ENCODE measurements at places on chromosomes 4 and X.

DNA sequence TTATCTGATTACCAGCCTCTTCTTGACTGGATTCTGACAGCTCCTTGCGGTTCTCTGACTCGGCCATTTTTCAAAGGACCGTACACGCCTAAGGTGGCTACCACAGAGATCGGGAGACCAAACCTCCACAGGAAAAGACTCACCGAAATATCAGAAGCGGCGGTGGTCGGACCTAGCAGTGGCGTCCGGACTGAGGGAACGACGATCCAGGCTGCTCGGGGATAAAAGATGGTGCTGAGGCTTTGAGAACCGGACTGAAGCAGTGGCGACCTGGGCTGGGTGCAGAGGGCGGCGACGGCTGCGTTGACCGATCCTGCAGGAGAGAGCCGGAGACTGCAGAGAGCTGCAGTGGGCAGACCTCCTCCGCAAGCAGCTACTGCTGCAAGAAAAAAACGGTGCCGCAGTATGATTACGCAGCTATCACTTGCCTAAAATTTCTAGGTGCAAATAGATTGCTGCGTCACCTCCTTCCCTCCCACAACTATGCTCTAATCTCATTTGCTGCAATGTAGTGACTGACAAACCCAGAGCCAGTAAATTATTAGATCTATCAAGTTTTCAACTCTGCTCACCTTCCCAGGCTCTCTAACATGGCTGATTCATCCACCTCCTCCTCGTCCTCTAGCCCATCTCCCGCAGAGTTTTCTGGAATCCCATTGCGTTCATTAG is at the start of gene NAP1L2:
NAP1L2 (minus strand) TSS at position 426 of the 669 bp plus-strand sequence; CDS start at position 67, 359 bp downstream.
- peak; percentile 18 for DNase-seq

GRCh38 chrX:110060846-110061537 is 58.1 kb downstream of the TMEM164 start:
- no peak for DNase-seq

- no peak for DNase-seq
These were observed 83.2 kb downstream of the SHROOM3 start for GRCh38 chr4:76518241-76518640.

DNA sequence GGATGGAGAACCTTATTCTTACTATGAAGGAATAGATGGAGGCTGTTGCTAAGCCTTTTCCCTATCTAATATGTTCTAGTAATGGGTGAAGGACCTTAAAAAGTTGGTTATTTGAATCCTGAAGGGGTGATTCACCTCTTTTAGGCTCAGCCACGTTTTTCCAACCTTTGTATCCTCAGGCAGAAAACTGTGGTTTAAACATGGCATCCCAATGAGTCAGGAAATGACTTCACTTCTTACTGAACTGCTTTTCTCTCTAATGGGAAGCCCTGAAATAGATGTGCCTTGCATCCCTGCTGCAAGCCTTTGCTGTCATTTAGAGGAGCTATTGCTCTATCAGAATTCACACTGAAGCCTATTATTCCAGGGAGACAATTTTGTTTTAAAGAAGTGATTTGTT is 191.0 kb upstream of the ARX start:
- DNase-seq: no peak

DNA sequence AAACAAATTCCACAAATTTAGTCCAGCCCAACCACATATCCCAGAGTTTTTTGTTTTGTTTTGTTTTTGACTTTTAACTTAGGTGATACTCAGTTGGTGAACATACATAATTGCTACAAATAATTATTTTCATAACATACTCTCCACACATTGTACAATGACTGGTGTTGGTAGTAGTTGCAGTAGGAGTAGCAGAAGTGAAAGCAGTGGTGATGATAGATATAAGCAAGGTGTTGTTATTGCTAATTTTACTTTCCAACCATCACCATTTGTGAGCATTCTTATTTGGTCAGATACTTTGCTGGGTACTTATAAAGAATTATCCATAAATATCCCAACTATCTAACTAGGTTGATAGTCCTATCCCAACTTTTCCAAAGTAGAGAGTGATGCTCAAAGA is 47.3 kb downstream of the ARHGAP24 start:
- no peak for DNase-seq

GRCh38 chr4:76407440-76408119 is 13.4 kb downstream of the CCDC158 start:
- no peak for DNase-seq

DNA sequence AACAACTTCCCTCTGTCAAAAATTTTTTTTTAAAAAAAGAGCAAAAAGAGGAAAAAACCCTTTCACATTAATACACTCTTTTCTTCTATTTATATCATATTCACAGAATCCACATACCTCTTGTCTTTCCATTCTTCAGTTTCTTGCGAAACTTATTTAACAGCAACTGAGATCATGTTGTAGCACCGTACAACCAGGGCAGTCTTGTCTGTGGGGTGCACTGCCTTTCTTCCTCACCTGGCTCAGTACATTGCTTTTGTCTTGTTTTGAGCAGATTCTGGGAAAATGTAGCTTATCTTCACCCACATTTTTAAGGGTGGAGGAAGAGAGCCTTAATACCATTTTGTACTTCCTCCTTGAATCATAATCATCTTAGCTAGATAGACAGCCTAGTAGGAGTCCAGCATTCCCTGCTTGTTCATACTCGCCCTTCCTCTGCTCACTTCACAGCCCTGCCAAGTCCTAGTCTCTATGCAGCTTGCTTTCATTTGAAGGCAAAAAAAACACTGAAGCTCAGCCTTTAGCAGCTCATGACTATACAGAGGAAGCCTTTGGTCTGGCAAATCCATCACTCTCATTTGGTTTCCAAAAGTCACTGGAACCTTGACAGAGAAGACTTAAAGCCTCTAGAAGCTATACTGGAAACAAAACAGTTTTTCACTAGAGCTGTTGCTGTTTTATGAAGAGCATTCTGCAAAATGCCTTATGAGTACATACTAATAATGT is 140.6 kb upstream of the BANK1 start:
- no peak for DNase-seq

GRCh38 chrX:74924449-74925224 is 615 bp downstream of the NEXMIF start:
- DNase-seq: no peak

GRCh38 chr4:157591245-157591644 is 370.7 kb downstream of the GRIA2 start:
- DNase-seq: no peak

- DNase-seq: no peak
These were observed 120.3 kb downstream of the RASL11B start for GRCh38 chr4:52982255-52982945.

DNA sequence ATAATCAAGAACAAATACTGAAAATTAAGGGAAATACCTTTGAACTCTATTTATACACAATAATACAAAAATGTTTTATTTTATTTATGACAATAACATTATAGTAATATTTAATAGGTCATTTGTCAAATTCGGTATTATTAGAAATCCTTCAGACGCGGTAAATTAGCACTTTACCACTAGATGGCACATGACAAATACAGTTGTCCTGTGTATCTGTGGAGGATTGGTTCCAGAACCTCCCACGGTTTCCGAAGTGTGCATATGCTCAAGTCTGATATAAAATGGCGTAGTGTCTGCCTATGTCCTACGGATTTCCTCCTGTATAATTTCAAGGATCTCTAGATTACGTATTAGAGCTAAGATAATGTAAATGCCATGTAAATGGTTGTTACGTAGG is 8.1 kb upstream of the LINC00632 start:
- no peak for DNase-seq

- no peak for DNase-seq
These were observed 54.2 kb downstream of the C4orf50 start for GRCh38 chr4:5964030-5964429.

- DNase-seq: no peak
These were observed 231.3 kb downstream of the INPP4B start for GRCh38 chr4:142614621-142615323.

- no peak for DNase-seq
These were observed 227.8 kb downstream of the STIM2 start for GRCh38 chr4:27088491-27088890.

GRCh38 chrX:139429913-139430312 is 100.6 kb upstream of the F9 start:
- DNase-seq: no peak

- no peak for DNase-seq
These were observed 662.2 kb upstream of the BOD1L1 start for GRCh38 chr4:14289708-14290107.

DNA sequence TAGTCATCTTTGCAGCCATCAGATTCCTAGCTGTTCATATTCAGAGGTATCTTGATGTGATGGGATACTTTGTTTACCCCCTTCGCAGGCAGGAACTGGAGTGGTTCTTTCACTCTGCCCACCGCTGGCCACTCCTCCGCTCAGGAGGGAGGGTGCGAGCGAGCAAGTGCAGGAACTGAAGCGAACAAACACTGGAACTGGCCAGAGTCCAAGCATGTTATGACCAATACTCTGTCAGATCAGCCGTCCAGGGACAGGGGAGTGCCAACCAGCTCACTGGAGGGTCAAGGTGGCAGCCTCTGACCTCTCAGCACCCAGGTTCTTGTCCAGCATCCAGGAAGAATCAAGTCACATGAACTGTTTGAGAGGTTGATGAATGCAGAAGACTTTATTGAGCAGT is 18.0 kb upstream of the MANBA start:
- DNase-seq: no peak

- DNase-seq: no peak
These were observed 390.7 kb downstream of the MAPK10 start for GRCh38 chr4:85968945-85969819.

DNA sequence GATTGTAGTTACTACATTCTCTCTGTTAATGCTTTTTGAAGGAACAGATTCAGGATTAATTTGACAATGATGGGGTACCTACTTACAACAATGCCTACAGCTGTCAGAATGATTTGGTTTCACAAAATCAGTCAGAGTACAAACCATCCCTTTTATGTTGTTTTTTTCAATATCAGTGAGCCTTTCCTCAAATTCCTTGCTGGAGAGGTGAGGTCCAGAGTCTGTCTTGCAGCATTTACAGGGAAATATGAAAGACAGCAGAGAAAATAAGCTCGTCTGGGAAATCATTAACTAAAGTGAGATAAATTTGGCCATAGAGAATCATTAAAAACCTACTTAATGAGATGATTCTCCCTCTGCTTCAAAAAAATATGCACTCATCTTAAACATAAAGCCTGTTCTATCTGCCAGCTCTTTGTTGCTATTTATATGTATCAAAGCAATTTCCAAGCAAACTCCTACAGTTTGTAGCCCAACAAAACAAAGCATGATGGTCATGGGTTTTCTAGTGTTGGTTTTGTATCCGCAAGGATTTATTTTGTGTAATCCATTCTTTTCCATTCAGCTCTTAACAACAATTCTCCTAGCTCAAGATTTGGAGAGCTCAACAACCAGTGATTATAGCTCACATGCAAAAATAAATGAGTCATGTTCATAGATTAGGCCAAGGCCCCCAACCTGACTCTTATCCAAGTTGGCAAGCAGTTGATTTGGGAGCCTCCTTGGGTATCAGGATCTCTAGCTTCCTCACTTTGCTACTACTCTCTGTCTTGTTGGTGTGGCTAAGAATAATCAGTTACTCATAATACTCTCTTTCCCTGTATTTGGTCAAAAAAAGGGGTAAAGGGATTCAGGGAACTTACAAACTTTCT is 222.6 kb downstream of the ENOX2 start:
- no peak for DNase-seq

GRCh38 chrX:136652822-136653723 is 5.1 kb downstream of the CD40LG start:
- DNase-seq: no peak

- no peak for DNase-seq
These were observed 207.3 kb upstream of the DCAF8L1 start for GRCh38 chrX:28188526-28188925.

- no peak for DNase-seq
These were observed 19.1 kb upstream of the EGFL6 start for GRCh38 chrX:13550346-13550745.

DNA sequence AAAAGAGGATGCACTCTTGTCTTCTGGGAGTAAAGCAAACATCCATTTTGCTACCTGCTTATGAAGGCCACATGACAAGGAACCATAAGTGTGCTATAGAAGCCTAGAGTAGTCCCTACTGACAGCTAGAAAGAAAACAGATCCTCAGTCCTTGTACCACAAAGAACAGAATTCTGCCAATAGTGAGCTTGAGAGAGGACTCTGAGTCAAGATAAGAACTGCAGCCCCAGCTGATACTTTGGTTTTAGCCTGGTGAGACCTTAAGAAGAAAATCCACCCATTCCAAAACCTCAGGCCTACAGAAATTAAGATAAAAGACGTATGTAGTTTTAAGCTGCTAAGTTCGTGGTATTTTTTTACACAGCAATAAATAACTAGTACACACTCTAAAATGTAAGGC is 914.6 kb downstream of the PCDH19 start:
- DNase-seq: no peak

GRCh38 chrX:53587795-53588420 is 98.6 kb downstream of the HUWE1 start:
- no peak for DNase-seq

- no peak for DNase-seq
These were observed 561.5 kb downstream of the INPP4B start for GRCh38 chr4:142284402-142285221.

DNA sequence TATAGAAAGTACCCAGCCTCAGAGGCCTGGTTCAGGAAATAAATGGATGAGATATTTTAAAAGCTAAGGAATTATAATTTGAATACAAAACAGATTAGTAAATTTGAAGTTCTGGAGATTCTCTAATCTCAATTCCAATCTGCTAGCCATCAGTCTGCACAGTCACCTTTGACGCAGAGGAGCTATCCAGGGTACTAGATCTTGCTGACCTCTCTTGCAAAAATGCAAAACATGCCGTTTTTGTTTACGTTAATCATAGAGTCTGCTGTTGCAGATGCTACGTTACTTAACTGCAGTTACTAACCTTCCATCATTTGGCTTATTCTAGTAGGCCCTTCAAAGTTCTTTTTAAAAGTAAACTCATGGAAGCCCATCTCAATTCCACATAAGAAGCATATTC is 10.4 kb downstream of the CCSER1 start:
- no peak for DNase-seq

- no peak for DNase-seq
These were observed 8.5 kb downstream of the POU3F4 start for GRCh38 chrX:83516597-83516996.

DNA sequence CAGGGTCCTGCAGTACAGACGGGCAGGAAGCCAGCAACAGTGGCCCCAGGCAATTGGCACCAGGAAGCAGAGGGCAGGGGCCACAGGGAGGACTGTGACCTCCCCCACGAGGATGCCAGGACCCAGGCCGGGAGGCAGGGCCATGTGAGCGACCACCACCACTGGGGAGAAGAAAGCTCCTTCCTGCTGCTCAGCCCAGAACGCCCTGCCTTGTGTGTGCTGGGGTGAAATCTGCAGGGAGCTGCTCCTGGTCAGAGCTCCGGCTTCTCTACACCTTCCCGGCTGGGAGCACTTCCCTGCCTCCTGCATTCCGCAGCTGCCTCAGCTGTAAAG is 100.4 kb downstream of the HMX1 start:
- no peak for DNase-seq

DNA sequence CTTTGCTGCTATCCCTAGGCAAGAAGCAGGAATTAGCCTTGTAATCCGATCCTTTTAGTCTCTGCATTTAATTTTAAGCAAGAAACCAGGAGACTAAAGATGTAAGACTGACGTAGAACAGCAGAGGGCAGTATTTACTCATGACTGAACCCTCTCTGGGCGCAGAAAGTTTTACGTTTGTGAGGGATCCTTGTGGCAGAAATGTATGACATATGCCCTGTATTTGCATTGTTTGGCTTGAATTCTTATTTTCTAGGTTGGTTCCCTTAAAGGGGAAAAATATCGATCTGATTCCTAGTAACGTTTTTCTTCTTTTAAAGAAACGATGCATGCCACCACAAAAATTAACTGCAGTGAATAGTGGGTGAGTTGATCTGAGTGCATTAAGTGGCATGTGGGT is 1.3 kb upstream of the FAT4 start:
- no peak for DNase-seq
